ENCODE measurements at places on chromosomes 3 and 15.

- no peak for DNase-seq
These were observed 393.6 kb upstream of the CDIN1 start for GRCh38 chr15:36185845-36186244.

DNA sequence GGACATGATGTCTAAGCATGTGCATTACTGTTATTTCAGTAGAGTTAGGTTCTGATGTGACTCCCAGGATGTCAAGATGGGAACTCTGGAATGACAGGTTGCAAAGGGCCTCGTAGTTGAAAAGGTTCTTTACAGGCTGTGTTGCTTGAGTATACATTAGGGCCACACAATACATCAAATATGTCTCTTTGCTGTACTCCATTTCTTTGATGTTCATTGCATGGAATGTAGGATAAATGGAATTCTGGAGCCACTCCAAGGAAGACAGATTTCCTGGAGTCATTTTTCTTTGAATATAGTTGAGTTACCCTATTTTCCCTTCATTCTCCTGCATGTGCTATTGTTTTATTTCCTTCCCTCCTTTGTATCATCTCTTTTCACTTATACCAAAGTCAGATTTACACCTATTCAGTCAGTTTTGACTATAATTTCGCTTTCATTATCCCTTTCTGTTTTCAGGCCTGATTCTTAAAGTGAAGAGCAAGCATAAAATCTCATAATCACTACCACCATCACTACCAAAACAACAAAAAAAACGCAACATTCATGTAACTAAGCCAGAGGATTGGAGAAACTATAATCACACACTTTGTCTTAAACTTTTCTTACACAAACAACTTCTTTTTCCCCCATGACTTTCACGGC lies 61.2 kb upstream of the PTX3 start:
- no peak for DNase-seq

- peak; percentile 59 for DNase-seq
These were observed 363.4 kb downstream of the GAP43 start for GRCh38 chr3:115986555-115987207.

GRCh38 chr3:151875759-151876158 lies 2.3 kb downstream of the SUCNR1 start:
- DNase-seq, result no peak

GRCh38 chr3:130341388-130341787 lies 4.1 kb upstream of the COL6A5 start:
- DNase-seq, result no peak
